GM12878 (cell line): ENCODE measurements at places on chromosomes 2 and 18. TPM values are rescaled to one million over a fixed set of nuclear protein-coding genes. Genes with fewer than 3 reads are reported as not detected.
A peak's percentile ranks its signal among the peaks of the same experiment; 100 is the strongest.

Gene THADA
- 32.6 and 33.2 TPM in 2 replicates for total RNA-seq

Gene WDPCP
- 4.6 and 6.6 TPM in 2 replicates for total RNA-seq

GRCh38 chr2:190916829-190917228 lies 36.2 kb downstream of the GLS start:
- DNase-seq, result no peak
- H3K4me3 ChIP-seq, result no peak overlapping the region
- no peaks in the 10 kb centered on the region for H3K4me1 ChIP-seq
- no peak overlapping the region for H3K27ac ChIP-seq

DNA sequence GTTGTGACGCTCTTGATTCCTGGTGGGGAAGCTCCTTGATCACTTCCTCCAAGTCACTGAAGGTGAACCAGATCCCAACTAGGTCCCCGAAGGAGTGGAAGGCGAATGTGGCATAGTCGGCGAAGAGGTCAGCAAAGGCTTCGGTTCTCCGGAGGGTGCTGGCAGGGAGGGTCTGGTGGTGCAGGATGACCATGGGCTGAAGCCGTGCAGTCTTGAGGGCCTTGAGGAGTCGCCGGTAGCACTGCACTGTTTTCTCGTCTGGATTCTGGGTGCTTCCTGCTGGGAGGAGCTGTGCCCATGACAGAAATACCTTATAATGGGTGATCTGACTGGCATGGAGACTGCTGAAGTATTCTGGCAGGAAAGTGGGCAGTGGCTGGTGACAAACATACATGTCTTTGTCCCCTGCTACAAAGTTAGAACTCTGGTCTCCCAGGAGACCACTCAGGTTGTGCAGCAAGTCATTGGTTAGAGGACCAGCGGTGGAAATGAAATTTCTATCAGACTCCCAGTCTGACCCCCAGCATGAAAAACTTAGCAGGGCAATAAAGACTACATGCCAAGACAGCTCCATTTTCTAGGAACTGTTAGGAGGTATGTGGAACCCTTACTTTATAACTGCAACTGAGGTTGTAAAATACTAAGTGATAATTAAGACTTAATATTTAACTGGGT lies at the start of gene LCT:
TSS of gene LCT (minus strand) at position 589 of the 675 bp plus-strand sequence. CDS start at position 574, 15 bp downstream.
- H3K36me3 ChIP-seq, result no peaks in the 10 kb centered on the region; the same call in 1 of the 2 replicates
- H3K4me3 ChIP-seq, result no peak within 1 kb of the TSS

DNA sequence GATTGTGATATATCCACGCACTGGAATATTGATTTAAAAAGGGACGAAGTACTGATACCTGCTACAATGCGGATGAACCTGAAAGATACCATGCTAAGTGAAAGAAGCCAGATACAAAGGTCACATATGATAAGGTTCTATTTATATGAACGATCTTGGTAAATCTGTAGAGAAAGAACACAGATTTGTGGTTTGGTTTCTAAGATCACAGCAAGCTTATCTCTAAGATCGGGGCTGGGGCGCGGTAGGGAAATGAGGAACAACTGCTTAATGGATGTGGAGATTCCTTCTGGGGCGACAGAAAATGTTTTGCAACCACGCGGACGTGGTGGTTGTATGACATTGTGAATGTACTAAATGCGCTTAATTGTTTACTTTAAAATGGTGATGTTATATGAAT lies 60.1 kb downstream of the NEDD4L start:
- H3K4me3 ChIP-seq, result no peak overlapping the region
- H3K4me1 ChIP-seq, result peaks cover 11% of the 10 kb centered on the region
- no peak for DNase-seq
- no peaks in the 10 kb centered on the region for H3K27me3 ChIP-seq

DNA sequence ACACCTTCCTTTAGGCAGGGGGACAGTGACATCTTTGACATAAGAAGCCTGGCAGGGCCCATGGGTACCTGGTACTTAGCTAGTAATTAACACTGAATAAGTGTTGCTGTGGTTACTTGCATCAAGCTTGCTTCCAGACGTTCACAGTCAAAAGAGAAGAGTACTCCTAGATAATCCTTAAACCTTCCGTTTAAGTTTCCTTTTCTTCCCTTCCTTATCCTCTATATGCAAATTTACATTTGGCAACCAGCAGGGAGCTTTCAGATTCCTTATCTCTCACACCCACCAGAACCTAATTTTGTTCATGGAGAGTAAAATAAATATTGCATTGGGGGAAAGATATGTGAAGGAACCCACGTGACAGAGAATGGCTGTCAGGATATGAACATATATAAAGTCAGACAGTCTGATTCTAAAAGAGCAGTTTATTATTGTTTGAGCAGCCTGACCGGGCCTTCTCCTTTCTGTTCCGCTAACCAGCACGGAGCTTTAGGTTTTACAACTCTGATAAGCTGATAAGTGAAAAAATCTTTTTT lies 7.8 kb upstream of the RAB31 start:
- H3K4me3 ChIP-seq, result no peak overlapping the region
- no peak for DNase-seq
- peaks cover 30% of the 10 kb centered on the region for H3K4me1 ChIP-seq
- no peak overlapping the region for H3K27ac ChIP-seq
- no peaks in the 10 kb centered on the region for H3K36me3 ChIP-seq

DNA sequence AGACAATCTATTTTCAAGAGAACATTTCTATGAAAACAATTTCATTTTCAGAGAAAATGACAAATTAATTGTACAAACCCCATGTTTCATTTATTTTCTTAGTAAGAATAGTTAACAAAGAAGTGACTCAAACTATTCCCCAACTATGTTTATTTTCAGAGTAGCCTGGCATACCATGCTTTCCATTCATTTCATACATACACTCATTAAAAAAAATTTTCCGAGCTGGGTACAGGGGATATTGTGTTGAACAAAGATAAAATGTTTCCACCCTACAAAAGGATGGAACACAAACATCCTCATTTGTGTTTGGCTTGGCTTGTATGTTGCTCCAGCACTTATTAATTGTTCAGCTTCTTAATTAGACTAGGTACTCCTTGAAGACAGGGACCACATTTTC lies 331.4 kb downstream of the EXOC6B start:
- H3K4me1 ChIP-seq, result no peaks in the 10 kb centered on the region
- no peaks in the 10 kb centered on the region for H3K27me3 ChIP-seq
- no peaks in the 10 kb centered on the region for H3K36me3 ChIP-seq
- no peak overlapping the region for H3K4me3 ChIP-seq

- H3K4me3 ChIP-seq, result no peak overlapping the region
- DNase-seq, result no peak
- H3K4me1 ChIP-seq, result no peaks in the 10 kb centered on the region
- no peaks in the 10 kb centered on the region for H3K36me3 ChIP-seq
- H3K27me3 ChIP-seq, result 0 out of 2 replicates have a peak, but pooled peaks cover 2% of the 10 kb centered on the region
Observed at GRCh38 chr2:240288087-240288521, 147.4 kb upstream of the GPC1 start.

DNA sequence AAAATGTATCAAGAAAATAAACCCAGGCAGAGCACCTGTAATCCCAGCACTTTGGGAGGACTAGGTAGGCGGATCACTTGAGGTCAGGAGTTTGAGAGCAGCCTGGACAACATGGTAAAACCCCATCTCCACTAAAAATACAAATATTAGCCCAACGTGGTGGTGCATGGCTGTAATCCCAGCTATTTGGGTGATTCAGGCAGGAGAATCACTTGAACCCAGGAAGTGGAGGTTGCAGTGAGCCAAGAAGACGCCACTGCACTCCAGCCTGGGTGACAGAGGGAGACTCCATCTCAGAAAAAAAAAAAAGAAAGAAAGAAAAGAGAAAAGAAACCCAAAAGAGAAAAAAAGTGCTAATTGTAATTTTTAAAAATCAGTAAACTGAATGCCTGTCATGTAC lies 41.4 kb downstream of the DDX18 start:
- H3K4me1 ChIP-seq, result no peaks in the 10 kb centered on the region
- H3K4me3 ChIP-seq, result no peak overlapping the region
- no peaks in the 10 kb centered on the region for H3K36me3 ChIP-seq
- no peaks in the 10 kb centered on the region for H3K27me3 ChIP-seq

GRCh38 chr2:73841912-73842738 lies 13.4 kb downstream of the STAMBP start:
- H3K36me3 ChIP-seq, result no peaks in the 10 kb centered on the region; the same call in 1 of the 2 replicates
- DNase-seq, result no peak
- H3K27ac ChIP-seq, result no peak overlapping the region
- no peak overlapping the region for H3K4me3 ChIP-seq

DNA sequence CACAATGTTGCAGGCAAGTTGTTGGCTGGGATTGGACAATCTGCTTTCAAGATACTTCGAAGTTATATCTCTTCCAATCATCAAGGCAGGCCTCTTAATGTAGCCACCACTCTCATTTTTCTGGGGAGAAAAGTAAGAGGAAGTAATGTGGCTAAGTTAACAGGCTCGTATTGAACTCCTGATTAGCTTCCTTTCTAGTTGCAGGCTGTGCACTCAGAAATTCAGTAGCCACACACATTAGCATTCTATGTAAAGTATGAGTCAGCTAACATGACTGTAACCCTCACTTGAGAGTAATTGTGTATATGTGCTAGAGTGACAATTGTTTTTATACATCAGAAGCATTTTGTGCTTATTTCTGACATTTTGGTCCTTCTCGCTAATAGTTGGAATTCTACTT lies 3.3 kb downstream of the TWSG1 start:
- H3K4me3 ChIP-seq, result 0 out of 2 replicates have a peak overlapping the region, but pooled peaks have one; percentile 12
- H3K27ac ChIP-seq, result peak overlapping the region; percentile 57
- H3K4me1 ChIP-seq, result peaks cover 5% of the 10 kb centered on the region; the same call in 1 of the 2 replicates
- no peaks in the 10 kb centered on the region for H3K27me3 ChIP-seq
- no peaks in the 10 kb centered on the region; the same call in 1 of the 2 replicates for H3K36me3 ChIP-seq

- H3K27me3 ChIP-seq, result 0 out of 2 replicates have a peak, but pooled peaks cover 4% of the 10 kb centered on the region
- no peak overlapping the region for H3K4me3 ChIP-seq
- no peak overlapping the region for H3K27ac ChIP-seq
- H3K4me1 ChIP-seq, result no peaks in the 10 kb centered on the region
Observed at GRCh38 chr2:98356729-98357128, 10.5 kb downstream of the CNGA3 start.

Gene FLACC1
- 0.29 and 0.54 TPM in 2 replicates for total RNA-seq

DNA sequence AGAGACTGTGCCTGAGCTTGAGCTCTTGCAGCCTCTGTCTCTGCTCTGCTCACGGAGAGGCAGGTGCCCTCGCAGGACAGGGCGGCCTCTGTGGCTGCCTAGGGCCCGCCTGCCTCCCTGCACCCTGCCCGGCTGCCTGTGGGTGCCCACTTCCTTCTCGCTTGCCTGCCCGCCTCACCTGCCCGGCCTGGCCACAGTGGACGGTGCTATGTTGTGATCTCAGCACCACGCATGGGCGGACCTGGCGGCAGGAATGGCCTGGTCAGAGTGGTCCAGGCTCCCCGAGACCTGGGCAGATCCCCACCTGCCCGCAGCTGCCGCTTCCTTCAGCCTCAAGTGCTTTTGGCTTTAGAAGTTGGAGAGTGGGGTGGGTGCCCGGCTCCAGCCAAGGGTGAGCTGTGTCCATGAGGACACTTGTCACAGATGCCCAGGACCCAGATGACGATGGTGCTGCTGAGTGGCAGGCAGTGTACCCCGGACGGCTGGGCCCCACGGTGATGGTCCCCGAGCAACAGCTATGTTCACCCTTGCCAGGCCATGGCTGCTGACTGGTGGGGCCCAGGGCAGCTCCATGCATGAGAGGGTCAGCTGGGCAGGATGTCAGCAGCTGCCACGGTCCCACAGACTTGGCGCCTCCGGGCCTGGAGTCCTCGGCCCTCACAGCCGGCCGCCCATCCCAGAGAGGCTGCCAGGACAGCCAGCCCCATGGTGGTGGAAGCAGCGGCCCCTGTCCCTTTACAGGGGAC lies 25.3 kb downstream of the RTP5 start:
- no peaks in the 10 kb centered on the region for H3K36me3 ChIP-seq
- no peak for DNase-seq
- no peak overlapping the region for H3K4me3 ChIP-seq
- H3K27me3 ChIP-seq, result no peaks in the 10 kb centered on the region
- no peaks in the 10 kb centered on the region for H3K4me1 ChIP-seq

GRCh38 chr18:60050821-60051220 lies 151.0 kb downstream of the PMAIP1 start:
- DNase-seq, result no peak
- H3K36me3 ChIP-seq, result no peaks in the 10 kb centered on the region
- H3K4me1 ChIP-seq, result no peaks in the 10 kb centered on the region; the same call in 1 of the 2 replicates
- no peak overlapping the region for H3K27ac ChIP-seq
- H3K27me3 ChIP-seq, result no peaks in the 10 kb centered on the region
